ENCODE measurements at places on chromosomes 6 and 20.

- DNase-seq: no peak
These were observed 176.8 kb downstream of the TASP1 start for GRCh38 chr20:13461849-13462458.

DNA sequence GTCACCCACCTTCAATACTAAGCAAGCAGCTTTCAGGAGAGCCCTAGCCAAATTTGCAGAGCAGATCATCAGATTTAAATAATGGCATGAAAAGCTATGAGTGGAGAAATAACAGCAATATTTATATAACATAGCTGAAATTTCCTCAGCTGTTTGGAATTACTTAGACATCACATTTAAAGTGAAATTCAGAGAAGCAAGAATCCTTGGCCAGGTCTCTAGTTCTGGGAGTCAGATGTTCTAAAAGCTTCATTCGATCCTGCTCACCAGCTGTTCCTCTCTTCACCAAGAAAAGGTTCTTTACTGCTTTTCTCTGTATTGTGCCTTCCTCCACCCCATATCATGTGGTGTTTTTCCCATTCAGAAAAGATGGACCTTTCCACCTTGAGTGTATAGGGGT is 152.3 kb upstream of the JAG1 start:
- no peak for DNase-seq

- DNase-seq: no peak
These were observed 288.1 kb upstream of the ID4 start for GRCh38 chr6:19549109-19549508.

- DNase-seq: peak; percentile 41
These were observed 69.2 kb upstream of the E2F3 start for GRCh38 chr6:20332441-20333006.

DNA sequence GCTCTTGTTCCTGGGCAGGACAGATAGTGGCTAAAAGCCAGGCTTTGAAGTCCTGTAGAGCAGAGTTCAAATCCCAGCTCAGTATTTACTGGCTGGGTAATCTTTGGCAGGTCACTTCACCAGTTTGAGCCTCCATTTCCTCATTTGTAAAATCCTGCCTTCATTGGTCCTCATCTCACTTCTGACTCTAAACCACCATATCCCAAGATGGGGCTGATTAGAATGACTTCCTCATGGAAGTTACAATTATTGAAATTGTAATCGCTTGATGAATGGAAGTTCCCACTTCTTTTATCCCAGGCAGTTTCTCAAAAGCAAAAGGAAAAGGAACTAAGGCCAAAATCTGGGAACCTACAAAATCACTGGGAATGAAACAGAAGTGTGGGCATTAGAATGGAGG is 35.9 kb upstream of the B4GALT5 start:
- DNase-seq: no peak

DNA sequence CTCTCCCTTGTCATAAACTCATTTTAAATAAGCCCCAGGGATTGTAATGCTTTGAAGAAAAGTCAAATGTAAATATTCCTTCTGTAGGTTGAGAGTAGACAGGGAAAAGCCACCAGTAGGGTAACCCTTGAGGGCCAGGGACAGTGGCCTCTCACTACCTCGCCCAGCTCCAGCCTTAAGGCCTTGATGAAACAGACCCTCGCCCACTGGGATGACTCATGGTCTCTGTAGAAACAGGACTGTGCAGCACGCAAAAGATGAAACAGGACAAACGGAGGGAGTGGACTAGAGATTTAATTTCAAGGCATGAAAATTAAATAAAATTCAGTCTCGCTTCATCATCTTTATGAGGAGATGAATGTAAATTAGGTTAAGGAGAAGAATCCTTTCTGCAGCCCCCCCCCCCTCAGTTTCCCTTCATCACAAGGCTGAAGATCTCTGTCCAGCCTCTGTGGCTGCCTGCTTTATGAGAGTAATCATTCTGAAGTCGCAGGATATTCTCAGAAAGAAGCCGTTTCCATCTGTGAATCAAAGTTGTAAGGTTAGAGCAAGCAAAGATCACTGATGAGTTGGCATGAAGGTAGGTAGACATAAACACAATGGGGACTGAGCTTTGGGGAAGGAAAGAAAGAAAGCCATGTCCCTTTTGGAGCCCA is 60.4 kb downstream of the TMEM200A start:
- DNase-seq: no peak

- DNase-seq: no peak
These were observed 215.1 kb downstream of the PACRG start for GRCh38 chr6:162942866-162943265.

DNA sequence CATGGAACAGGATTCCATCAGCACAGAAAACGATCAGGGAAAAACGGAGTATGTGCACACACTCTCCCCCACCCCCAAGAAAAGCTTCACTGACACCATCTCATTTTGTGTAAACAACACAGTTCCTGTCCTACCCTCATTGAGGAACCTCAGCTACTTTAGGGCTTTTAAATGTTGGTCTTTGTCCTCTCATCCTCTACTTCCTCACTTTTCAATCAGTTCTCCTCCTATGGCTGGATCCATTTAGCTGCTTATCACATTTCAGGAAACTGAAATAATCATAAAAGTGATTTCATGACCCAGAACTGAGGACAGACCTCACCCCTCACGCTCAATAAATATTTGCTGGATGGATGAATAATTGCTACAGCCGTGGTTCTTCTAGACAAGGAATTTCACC is 33.1 kb upstream of the PNRC1 start:
- DNase-seq: no peak

DNA sequence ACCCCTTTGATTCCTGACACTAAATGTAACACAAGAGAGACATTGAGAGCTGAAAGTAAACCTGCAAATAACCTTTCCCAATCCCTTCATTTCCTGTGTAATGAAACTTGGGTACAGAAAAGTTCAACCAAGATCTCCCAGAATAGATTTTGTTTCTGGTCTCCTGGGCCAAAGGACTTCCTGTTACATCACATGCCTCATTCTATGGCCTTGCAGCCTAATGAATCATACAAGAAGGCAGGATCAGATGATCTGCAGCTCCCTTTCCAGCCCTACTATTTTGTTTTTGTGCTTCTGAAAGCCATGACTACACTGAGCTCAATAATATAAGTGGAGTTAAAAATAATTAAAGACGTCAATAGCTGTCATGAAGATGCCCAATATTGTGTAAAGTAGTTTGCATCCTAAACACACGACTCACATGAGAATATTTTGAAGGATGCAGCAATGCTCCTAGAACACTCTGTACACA is 73.4 kb upstream of the NOX3 start:
- DNase-seq: no peak

- no peak for DNase-seq
These were observed 34.7 kb upstream of the MICB start for GRCh38 chr6:31462964-31463870.

DNA sequence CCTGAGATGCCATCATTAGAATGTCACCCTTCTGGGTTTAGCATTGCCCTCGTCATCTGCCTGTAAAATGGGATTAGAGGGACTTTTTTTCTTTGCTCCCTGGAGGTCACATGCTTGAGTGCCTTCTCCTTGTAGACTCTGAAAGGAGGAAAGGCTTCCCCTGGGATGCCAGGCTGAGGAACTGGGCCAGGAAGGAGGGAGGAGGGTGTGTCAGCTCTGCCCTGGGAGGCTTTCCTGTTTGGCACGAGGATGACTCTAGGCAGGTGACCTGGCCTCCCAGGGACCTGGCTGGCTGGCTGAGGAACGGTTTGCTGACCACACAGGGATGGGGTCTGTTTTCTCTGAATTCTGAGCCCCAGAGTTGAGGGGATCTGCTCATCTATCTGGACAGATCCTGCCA is 137.9 kb upstream of the RNF24 start:
- DNase-seq: no peak

DNA sequence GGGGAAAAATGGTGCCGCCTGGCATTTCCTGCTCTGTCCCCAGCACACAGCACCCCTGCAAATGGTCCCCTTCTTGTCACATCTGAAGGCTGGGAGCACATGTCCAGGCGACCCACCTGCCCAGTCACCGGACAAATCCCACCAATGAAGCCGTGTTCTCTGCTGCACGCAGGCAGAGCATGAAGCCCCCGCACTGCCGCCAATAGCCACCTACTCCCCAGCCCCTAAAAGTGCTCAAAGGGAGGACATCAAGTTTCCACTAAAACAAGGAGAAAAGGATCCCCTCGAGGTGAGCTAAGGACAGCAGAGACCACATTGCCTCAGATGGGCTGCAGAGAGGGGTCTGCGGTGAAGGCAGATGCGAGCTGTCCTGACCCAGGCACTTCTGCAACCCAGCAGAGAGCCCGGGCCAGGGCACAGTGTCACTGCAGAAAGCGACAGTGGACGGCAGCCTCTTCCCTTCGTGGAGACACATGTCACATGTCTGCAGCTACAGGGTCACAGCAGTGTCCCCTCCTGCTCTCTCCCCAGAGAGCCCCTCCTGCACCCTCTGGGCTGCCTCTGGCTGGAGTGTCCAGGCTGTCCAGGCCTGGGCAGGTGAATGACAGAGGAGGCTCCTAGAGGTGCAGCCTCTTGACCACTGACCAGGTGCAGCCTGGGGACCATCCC is 221.5 kb downstream of the PREX1 start:
- DNase-seq: no peak

DNA sequence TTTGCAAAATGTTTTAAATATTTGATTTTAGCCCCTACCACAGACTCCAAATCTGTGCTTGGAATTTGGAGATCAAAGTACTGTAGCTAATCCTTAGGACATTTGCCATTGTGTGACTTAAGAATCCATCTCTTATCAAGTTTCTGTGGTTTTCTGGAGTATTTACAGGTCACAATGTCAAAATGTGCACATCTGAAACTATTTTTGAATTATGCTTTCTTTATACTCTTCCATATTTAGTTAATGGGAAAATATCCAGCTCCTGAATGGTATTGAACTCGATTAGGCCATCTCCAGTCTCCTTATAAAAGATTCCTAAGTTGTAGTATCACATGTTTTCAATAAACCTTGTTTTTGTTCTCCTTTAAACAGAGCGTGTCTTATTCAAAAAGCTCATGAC is 162.5 kb downstream of the KHDC1L start:
- no peak for DNase-seq

GRCh38 chr6:26473429-26473757 is 15.6 kb downstream of the BTN2A1 start:
- no peak for DNase-seq

DNA sequence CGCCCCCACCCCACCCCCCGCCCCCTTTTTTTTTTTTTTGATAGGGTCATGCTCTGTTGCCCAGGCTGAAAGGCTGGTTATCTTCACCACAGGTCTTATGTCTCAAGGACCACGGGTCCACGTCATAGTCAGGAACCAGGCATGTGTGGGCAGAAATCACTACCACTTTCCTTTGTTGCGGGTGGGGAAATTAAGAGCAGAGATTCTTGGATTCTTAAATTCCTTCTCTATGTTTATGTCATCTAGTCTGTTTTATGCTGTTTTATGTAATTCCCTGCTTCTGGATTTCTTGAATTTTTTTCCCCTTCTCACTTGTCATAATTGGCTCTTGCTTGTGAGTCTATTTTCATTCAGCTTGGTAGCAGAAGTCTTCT is 25.8 kb upstream of the PLCG1 start:
- no peak for DNase-seq

DNA sequence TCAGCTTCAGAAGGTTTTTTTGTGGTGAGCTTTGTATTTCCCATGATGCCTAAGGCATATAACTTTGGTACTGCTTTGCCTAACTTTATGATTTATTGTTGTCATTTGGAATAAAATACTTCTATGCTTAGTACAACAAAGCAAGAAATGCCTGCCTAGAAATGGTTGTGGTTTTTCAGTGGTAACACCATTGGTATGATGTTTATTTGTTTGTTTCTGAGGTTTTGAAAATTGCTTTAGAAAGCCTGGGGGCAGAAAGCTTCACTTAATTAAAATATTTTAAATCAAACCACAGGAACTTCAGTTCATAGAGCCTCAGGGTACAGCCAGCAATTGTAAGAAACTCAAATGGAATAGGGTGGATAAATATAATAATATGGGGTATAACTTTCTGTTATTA is 351.2 kb upstream of the MAP3K7 start:
- no peak for DNase-seq

- no peak for DNase-seq
These were observed 33.6 kb downstream of the CDK19 start for GRCh38 chr6:110781522-110782214.

DNA sequence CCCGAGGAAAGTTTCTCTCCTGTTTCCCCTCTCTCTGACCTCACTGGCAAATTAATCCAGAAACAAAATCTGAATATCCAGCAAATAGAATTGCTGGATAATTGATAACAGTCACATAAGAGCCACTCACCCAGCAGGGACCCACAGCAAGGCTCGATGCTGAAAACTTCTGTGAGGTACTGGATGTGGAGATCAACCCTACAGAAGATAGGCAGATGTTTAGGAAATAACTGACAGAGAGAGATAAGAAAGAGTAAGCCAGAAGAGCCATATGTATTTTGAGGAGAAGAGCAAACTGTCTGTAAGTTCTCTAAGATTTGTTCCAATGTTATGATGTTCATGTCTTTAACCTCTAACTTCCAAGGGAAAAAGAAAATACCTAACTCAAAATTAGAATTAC is 59.7 kb downstream of the PKHD1 start:
- DNase-seq: no peak

GRCh38 chr20:32190616-32191415 is 16.7 kb downstream of the PLAGL2 start:
- no peak for DNase-seq

GRCh38 chr20:49187330-49187850 is 744 bp downstream of the STAU1 start:
- DNase-seq: no peak

- DNase-seq: no peak
These were observed 1303.9 kb upstream of the GJE1 start for GRCh38 chr6:140828856-140829255.

- DNase-seq: no peak
These were observed 37.2 kb downstream of the GTF2H5 start for GRCh38 chr6:158205169-158205944.

GRCh38 chr6:36350082-36350481 is 13.4 kb upstream of the BNIP5 start:
- DNase-seq: no peak

- no peak for DNase-seq
These were observed 5.5 kb upstream of the OOEP start for GRCh38 chr6:73375216-73375615.

DNA sequence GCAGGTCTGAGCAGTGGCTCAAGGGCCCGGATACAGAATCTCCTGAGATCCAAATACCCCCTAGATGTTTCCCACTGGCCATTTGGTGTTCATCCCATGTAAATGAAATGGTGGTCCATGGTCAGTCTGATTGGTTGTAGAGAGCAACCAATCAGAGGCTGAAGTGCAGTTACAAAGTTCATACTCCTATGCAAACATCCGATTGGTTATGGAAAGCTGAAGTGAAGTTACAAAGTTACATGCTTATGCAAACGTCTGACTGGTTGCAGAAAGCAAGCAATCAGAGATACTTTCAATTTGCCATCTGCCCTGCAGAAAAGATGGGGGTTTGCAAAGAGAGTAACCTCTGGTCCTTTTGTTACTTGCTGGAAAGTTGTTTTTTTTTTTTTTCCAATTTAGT is 313.6 kb downstream of the CDKAL1 start:
- no peak for DNase-seq

All from NCI-H524 treated with DMSO at 0.1 percent for 48 hours (cell line).